ENCODE measurements at places on chromosomes 11 and 22.

DNA sequence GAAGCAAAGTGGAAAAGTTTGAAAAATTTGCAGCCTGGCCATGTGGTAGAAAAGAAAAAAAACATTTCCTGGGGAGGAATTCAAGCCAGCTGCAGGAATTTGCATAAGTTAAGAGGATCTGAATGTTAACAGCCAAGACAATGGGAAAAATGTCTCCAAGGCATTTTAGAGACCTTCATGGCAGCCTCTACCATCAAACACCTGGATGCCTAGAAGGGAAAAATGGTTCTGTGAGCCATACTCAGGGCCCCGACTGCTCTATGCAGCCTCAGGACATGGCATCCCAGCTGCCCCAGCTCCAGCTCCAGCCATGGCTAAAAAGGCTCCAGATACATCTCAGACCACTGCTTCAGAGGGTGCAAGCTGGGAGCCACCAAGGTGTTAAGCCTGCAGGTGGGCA, 149.1 kb upstream of the SOX6 start:
- no peak for DNase-seq

DNA sequence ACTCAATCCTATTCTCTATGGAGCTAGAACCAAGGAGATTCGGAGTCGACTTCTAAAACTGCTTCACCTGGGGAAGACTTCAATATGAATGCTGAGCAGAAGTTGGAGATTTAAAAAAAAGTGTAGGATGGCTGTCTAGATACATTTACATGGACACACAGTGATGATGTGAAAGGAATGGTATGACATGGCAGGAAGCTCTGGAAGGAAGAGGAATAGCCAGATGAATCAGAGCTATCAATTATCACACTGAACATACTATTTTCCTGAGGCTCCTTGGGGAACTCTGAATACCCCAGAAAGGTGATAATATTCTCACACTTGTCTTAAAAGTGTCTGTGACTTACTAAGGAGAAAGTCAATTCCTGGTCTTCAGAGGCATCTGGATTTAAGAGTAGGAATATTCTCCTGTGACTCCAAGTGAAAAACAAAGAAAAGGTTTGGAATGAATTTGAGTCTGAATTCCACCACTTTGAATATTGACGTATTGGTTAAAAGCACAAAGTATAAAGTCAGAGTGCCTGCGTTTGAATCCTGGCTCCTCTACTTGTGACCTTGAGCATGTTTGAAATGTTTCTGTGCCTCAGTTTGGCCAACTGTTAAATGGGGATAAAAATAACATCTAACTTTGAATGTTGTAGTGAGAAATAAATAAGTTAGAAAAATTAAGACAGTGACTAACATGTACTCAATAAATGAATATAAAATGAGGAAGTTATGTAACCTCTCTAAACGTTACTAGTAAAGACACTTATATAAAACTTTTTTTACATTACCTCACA, 1.3 kb downstream of the OR52D1 start:
- no peak for DNase-seq

GRCh38 chr22:21641417-21641788, 699 bp upstream of the SDF2L1 start:
- DNase-seq: no peak

DNA sequence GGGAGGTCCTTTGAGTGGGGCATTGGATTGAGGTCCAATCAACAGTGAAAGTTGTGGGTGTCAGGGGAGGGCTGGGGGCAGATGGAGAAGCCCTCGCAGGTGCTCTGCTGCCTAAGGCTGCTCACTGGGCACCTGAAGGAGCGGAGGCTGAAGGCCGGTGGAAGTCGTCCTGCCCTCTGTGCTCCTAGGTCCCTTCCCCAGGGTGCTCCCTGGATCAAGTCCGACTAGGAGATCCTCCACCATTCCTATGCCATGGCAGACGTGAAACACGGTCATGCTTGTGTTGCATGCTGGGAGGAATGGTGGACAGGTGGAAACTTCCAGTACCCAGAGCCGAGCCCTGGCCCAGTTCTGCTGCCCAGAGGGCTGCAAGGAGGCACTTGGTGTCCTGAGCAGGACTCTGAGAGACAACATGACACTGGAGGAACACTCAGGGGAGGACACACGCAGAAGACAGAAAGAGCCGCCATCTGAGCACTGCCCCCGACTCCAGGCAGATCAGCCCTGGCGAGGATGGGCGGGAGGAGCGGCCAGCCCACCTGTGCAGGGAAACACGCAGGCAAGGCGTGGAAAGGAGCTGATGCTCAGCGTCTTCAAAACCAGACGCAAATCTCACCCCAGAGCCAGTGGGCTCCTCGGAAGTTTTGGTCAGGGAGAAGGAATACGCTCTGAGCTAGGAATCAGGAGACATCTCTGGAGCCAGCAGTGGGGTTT, 786.8 kb downstream of the BRD1 start:
- no peak for DNase-seq

- DNase-seq: no peak
Observed at GRCh38 chr22:24060375-24060788, 49.3 kb downstream of the CABIN1 start.

GRCh38 chr11:134862105-134862502, 450.1 kb upstream of the B3GAT1 start:
- no peak for DNase-seq

- no peak for DNase-seq
Observed at GRCh38 chr11:10023212-10023611, 270.8 kb downstream of the SBF2 start.

- DNase-seq: no peak
Observed at GRCh38 chr22:48403521-48404403, 1423.9 kb downstream of the BRD1 start.

- peak; percentile 18 for DNase-seq
Observed at GRCh38 chr11:59283825-59284772, 71.4 kb upstream of the MPEG1 start.

GRCh38 chr11:120173019-120173705, 35.2 kb upstream of the TRIM29 start:
- no peak for DNase-seq

DNA sequence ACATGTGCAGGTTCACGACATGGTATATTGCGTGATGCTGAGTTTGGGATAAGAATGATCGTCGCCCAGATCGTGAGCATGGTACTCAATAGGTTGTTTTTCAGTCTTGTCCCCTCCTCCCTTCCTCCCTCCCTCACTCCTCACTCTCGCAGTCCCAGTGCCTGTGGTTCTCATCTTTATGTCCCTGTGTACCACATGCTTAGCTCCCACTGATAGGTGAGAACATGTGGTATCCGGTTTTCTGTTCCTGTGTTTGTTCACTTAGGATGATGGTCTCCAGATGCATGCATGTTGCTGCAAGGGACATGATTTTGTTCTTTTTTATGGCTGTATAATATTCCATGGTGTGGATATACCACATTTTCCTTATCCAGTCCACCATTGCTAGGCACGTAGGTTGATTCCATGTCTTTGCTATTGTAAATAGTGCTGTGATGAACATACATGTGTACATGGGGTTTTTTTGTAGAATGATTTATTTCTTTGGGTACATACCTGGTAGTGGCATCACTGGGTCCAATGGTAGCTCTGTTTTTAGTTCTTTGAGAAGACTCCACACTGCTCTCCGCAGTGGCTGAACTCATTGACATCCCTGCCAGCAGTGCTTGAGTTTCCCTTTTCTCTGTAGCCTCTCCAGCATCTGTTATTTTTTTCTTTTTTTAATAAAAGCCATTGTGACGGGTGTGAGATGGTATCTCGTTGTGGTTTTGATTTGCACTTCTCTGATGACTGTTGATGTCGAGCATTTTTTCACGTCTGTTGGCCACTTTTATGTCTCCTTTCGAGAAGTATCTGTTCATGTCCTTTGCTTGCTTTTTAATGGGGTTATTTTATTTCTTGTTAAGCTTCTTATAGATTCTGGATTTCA, 16.4 kb downstream of the ZBED4 start:
- no peak for DNase-seq

- no peak for DNase-seq
Observed at GRCh38 chr22:19937616-19938473, 3.7 kb upstream of the COMT start.

DNA sequence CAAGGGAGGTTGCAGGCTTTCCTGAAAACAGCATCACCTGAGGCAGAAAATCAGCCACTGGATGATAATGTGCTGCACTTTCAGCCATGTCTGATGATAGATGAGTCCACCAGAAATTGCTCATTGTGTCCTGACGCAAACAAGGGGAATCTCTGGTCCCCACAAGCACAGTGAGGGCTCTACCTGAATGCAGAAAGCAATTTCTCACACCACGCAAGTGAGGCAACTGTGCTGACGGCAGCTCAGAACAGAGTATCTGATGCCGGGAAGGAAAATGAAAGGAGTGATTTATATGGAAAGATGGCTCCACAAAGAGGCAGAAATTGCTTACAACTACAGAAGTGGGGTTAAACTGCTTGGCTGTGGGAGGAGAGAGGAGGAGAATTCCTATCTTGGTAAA, 867.1 kb downstream of the OPCML start:
- DNase-seq: no peak

- DNase-seq: peak; percentile 71
Observed at GRCh38 chr22:36368359-36368983, 19.3 kb downstream of the MYH9 start.

DNA sequence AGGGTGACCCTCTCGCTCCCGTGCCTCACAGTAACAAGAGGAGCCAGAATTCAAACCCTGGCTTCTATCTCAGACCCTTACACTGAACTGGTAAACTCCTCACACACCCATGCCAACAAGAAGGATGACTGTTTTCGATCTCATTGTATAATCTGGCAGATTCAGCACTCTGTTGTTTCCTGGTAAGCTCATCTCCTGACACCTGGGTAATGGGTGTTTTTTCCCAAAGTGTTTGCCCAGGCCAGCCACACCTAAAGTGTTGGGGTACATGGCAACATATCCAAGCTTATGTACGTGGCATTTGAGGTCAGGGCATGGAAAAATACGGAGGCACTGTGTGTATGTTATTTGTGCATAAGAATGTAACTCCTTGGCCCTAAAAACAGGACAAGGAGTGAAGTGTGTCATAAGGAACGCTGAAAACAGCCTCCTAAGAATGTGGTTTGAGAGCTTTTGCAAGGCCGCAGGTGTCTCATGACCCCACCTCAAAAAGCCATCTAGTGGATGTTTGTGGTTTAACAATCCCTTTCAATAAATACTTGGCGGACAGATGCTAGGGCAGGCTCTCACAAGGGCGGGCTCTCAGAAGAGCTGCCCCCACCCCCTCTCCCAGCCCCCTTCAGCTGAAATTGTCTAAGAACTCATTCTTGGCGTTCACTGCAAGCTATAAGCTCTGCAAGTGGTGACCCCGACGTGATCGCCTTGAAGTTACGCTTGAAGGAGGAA, at the start of gene MS4A15:
Gene MS4A15, plus strand, starts transcription at position 561 of the 726 bp plus-strand sequence. CDS start 6,867 bp downstream, outside the sequence.
- DNase-seq: no peak

DNA sequence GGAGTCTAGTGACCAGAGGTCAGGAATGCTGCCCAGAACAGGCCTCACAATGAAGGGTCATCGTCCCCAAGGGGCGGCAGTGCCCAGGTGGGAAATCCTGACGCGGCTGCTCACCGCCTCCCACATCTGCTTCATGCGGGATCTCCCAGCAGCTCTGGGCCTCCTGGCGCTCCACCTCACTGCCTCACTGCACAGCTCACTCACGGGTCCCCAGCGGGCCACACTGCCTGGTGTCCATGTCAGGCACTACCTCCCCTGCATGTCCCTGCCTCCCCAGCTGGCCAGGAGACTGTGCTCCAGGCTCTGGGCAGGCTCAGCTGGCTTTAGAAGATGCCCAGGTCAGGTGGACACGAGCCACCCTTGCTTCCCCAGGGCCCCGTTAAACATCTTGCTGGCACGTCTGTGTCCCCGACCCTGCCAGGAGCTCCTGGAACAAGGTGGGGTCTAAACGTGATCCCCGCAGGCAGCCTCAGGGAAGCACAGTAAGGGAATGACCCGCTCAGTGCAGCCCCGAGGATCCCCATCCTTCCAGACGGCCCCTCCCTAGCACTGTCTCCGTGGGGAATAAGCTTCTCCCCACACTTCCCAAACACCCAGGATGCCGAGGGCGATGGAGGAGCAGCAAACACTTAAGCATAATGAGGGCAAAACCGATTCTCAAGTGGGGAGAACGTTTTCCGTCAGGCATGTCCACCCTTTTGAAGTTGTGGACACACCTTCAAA, 93.2 kb downstream of the TRMU start:
- no peak for DNase-seq

DNA sequence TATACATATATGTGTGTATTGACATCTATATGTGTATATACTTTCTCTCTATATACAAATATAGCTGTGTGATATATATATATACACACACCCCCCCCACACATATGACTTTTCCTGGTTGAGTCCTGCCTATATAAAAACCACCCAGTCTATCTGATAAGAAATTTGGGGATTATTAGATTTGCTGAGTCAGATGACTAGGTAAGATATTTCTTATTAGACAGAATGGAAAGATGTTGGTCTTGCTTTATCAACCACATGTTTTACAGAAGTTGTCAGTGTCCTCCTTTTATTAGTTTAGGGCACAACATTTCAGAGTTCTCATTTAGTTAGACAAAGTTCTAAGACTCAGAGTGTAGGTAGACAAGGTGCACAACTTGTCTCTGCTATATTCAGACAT, 953.3 kb downstream of the METTL15 start:
- no peak for DNase-seq

DNA sequence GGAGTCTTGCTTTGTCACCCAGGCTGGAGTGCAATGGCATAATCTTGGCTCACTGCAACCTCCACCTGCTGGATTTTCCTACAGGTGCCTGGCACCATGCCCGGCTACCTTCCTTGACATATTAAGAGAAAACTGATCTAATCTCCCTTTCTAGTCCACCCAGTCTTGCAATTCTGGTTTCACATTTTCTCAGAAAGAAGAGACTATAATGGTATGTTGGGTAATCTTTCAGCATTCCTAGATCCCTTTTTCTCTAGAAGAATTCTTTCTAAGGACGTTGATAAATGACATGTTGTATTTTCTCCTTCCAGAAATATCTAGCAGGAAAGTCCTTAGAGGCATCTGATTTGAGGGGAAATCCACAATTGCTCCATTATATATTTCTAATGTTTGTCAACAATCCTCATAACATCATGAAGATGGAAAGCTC, 10.4 kb upstream of the HSPA8 start:
- DNase-seq: no peak

DNA sequence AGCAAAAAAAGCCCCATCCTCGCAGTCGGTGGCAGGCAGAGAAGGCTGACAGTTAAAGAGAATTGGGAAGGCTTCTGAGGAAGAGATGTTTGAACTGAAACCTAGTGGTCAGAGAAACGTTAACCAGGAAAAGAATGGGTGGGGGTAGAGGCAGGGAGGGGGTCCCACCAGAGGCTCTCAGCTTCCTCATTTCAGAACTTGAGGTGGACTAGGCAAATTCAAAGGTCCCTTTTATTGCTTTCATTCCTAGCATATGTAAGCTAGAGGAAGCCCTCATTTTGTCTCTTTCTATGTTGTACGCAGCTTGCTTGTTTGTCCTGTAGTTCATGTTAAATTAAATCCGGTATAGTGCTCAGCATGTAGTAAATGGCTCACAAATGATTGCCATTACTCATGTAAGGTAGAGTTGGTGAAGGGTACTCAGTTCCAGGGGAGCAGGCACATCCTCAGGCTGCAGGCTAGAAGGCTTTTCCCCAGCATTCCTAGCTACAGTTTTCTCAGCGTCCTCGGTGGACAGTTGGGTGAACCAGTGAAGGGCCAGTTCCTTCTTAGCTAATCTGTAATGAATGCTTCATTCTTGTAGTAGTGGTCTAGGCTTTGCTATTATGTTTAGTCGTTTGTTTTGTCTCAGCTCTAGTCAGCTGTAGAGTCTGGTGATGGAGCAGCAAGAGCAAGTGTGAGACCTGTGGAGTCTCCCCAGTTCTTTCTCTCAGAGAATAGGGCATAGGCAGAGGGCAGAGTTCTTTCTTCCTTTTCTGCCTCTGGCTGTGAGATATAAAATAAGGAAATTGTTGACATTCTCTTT, 58.6 kb downstream of the UVRAG start:
- DNase-seq: no peak

All from HTR-8/SVneo (cell line).